NAMALWA (cell line): ENCODE measurements at places on chromosomes 12 and 14.

GRCh38 chr14:71113376-71113775, 206.1 kb downstream of the PCNX1 start:
- no peak for DNase-seq

DNA sequence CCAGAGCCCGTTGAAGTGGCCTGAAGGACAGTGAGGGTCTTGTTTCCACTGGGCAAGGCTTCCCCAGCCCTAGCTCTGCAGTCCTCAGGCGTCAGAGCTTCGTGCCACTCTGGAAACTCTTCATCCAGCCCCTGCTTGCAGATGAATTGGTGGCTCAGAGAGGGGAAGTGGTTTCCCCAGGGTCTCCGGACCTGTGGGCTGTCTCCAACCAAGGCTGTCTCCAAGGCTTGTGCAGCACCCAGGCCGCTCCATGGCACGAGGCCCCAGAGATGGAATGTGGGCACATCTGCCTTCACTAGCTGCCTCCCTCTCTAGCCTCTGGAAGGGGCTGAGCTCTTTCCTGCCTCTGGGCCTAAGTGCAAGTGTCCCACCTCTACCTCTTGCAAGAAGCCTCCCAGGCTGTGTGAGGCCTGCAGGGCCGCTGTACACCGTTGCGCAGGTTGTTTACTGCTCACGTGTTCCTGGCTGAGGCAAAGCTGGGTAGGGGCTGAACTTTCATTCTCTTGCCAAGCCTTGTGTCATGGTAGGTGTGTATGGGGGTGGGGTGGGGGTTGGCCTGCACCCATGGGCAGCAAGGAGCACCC, 11.1 kb downstream of the RIN3 start:
- no peak for DNase-seq

DNA sequence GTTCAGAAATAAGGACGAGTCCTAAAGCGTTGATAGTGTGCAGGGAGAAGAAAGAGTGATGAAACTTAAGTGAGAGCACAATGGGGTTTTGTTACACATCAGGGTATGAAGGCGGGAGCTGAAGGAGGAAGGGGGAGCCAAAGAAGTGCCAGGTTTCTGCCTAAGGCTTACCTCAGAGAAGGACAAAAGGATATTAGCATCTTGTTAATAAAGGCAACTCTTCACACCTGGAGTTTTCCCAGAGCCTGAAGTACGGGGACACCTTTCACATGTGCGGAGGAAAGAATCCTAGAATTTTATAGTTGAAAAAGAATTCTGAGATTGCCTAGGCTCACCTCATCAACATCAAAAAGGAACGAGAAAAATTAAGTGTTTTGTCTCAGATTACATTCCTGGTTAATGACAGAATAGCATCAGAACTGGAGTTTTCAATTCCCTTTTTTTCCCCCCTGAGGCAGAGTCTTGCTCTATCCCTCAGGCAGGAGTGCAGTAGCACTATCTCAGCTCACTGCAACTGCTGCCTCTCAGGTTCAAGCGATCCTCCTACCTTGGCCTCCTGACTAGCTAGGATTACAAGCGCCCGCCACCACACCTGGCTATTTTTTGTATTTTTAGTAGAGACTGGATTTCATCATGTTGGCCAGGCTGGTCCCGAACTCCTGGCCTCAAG, 2.2 kb upstream of the SAV1 start:
- DNase-seq, result no peak

- DNase-seq, result peak; percentile 60
These were observed 22.4 kb upstream of the GPR33 start for GRCh38 chr14:31510222-31510621.

GRCh38 chr12:87096082-87096585, 839.9 kb upstream of the MGAT4C start:
- no peak for DNase-seq

- peak; percentile 85 for DNase-seq
These were observed 185.6 kb upstream of the ARID2 start for GRCh38 chr12:45543887-45544286.

GRCh38 chr12:4496145-4496838, 42.4 kb upstream of the RAD51AP1 start:
- DNase-seq, result no peak

DNA sequence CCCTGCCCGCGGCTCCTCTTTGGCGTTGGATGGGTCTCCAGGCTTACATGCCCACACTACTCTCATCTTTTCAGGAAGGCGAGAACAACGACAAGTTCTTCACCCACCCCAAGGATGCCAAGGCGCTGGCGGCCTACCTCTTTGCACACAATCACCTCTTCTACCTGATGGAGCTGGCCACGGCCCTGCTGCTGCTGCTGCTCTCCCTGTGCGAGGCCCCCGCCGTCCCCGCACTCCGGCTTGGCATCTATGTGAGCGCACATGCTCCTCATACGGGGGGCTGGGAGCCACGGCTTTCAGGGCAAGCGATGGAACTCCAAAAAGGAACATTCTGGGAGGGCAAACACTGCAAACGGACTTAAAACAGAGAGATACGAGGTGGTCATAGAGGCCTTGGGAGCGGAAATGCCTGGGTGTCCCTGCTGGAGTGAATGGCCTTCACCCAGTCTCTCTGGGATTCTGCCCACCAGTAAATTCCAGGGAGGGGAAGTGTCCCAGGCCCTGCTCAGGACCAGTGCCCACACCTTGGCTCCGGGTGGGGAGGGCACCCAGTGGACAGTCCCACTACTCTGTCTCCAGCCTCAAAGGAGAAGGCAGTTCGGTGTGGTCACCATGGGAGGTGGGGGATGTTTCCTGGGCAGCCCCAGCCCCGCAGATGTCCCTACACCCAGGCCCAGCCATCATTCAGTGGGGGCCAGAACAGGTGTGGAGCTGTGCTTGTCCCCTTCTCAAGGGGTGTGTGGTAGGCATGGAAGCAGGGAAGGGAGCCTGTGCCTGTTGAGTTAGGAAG, 45.0 kb downstream of the TPCN1 start:
- no peak for DNase-seq

DNA sequence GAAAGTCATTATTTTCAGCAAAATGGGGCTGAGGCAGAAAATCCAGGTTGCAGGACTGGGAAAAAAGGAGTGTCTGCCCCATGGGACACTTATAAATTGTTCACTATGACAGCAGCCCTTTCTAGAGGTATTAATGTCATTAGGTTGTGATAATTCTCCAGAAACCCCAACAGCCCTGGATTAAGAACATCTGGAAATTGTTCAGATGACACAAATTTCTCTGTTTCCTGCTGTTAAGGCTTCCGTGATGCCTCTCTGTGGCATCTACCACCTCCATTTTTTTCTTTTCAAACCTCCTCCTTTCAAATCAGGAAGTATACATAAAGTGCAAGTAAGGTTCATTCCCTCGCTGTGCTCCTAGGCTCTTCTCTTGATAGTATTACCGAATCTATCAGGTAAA, 25.6 kb downstream of the EGLN3 start:
- DNase-seq, result no peak

- DNase-seq, result no peak
These were observed 123.6 kb downstream of the SMOC1 start for GRCh38 chr14:70002589-70003346.

DNA sequence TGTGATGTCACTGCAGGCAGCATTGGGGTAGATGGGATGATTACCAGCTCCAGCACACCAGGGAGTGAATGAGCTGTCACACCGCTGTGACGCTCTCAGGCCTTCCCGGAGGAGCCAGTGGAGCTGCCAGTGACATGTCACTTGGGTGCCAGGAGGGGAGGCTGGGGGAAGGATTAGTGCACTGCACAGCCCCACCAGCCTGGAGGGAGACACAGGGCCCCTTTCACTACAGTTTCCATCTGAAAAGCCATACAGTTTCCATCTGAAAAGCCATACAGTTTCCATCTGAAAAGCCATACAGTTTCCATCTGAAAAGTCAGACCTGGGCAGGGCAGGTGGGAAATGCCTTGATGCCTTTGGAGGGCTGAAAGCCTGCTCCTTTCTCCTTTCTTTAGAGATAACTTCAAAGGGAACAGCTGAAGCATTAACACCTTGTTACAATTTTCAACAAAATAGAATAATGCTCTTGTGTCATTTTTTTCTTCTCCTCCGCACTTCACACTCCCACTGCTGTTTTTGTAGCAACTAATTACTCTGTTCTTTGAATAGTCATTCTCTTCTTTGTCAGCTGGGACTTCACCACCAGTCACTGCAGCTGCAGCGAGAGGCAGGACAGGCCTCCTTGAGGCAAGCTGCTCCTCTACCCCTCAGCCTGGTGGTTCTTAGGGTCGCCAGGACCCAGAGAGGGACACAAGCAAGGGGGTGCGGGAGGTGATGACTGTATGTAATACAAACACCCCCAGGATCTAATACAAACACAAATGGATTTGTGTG, 256.9 kb upstream of the RGS6 start:
- no peak for DNase-seq

- DNase-seq, result no peak
These were observed 96.1 kb downstream of the APAF1 start for GRCh38 chr12:98741196-98741555.

GRCh38 chr14:90027842-90028241, 34.0 kb upstream of the KCNK13 start:
- no peak for DNase-seq

- no peak for DNase-seq
These were observed 14.1 kb upstream of the SINHCAF start for GRCh38 chr12:31339831-31340622.

DNA sequence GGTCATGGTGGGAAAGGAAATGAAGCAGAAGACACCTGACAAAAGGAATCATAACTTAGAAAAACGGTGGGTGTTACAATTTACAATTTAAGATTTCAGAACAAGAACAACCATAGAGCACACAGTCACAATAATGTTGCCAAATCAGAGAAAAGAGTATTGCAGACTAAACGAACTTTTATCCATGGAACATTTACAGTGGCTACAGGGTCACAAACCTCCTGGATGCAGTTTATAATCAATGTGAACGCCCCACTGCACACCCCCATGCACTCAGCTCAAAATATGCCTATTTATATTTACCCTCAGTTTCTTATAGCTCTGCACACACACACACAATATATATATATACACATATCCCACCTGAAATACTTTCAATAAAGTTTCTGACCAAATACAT, 8.0 kb downstream of the KRR1 start:
- DNase-seq, result no peak

DNA sequence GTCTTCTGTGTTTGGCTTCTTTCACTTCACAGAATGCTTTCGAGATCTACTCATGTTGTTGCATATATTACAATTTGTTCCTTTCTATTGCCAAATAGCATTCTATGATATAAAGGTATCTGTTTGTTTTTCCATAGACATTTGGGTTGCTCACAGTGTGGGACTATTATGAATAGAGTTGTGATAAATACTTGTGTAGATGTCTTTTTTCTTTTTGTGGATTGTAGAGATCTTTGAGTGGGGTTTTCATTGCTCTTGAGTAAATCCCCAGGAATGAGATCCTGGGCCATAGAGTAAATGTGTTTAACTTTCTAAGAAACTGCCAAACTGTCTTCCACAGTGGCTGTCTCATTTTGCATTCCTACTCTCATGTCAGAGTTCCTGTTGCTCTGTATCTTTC, 24.9 kb upstream of the CEBPE start:
- no peak for DNase-seq

DNA sequence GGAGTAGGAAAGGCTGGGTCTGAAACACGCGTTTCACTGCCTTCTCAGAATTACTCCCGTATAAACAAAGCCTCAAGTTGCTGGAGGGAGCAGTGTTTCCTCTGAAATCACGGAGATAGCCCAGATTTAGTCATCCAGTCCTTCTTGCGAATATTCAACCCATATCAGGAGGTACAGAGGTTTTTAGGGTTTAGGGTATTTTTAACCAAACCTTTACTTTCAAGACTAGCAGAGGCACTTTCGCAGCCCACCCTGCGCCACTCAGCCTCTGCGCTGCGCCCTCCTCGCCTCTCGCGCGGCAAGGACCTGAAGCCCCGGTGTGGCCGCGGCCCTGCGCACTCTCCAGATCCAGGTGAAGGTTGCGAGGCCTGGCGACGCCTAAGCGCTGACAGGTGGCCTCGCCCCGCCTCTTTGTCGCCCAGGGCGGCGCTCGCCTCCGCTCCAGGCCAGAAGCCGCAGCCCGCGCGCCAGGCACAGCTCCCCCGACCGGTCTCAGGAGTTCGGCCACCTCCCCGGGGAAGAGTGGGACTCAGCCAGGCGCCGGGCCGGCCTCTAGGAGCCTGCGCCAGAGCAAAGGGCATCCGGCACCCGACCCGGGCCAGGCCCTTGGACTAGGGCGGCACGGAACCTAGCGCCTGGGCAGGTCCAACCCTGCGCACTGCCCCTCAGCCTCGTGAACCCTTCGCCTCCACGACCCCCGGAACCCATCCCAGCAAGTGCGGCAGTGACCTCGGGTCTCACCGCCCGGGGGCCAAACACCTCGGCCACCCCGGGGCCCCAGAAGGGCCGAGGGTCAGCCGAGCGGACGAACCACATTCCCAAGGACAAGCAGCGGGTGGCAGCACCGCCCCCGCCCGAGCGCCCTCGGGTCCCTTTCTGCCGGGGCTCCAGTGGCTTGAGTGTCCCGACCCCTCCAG, 1.8 kb upstream of the SAMD4A start:
- no peak for DNase-seq

DNA sequence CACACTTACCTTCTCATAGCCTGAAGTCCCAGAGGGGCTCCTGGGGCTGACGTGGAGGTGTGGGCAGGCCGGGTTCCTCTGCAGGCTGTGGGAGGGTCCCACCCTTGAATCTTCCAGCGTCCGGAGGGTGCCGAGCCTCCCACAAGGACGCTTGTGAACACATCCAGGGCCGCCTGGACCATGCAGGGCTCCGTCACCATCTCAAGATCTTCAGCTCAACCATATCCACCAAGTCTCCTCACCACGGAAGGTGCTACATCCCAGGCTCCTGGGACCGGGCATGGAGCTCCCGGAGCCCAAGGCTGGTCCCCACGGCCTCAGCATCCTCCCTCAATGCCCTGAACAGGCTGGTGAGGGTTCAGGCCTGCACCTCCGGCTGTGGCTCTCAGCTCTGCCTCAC, 10.7 kb upstream of the FBRSL1 start:
- DNase-seq, result no peak

- no peak for DNase-seq
These were observed 7.1 kb upstream of the CCDC175 start for GRCh38 chr14:59583755-59584154.

GRCh38 chr12:125852116-125852515, 786.9 kb downstream of the AACS start:
- no peak for DNase-seq

GRCh38 chr14:96060186-96060933, 21.2 kb downstream of the C14orf132 start:
- no peak for DNase-seq

DNA sequence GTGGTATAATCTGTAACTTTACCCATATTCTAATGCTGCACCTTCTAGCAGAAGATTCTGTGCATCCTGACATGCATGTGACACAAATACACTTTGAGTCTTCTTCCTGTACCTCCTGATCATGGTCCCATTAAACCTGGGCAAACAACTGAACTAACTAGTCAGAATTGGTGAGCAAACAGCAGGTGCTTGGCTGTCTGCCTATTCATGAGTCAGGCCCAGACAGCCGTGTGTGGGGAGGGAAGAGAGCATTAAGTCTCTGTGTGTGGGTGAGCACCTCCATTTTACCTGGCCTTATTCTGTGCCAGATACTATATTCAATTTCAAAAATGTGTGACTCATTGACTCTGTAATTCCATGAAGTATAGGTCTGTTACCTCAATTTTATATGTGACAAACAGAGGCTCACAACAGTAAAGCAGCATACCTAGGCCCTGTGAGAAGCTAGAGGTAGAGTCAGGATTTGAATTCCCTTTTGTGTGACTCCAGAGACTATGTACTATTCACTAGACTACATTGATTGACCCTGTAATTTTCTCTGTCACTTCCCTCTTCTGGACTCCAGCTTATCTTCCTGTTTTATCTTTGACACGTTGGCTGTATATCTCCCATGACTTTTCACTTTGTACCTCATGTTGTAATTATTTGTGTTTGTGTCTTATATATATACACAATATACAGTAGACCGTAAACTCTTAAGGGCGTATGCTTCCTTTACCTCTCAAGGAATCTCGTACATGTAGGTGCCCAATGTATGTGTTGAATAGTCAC, 32.2 kb downstream of the SUSD6 start:
- no peak for DNase-seq
